ENCODE measurements at places on chromosomes 1 and 21. TPM values are rescaled to one million over a fixed set of nuclear protein-coding genes. Genes with fewer than 3 reads are reported as not detected.
A peak's percentile ranks its signal among the peaks of the same experiment; 100 is the strongest.

CHRM3 gene
- 1.2 TPM for total RNA-seq

DNA sequence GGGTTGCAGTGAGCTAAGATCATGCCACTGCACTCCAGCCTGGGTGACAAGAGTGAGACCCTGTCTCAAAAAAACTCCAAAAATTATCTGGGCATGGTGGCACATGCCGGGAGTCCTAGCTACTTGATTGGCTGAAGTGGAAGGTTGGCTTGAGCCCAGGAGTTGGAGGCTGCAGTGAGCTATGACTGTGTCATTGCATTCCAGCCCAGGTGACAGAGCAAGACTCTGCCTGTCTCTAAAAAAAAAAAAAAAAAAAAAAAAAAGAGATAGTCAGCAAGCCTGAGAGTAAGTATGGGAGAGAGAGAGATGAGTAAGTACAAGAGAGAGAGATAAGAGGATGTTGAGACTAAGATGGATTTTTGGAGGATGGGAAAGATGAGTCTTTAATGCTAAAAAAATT is 180.8 kb upstream of the CACYBP start:
- no peaks in the 10 kb centered on the region for H3K4me1 ChIP-seq
- H3K36me3 ChIP-seq: no peaks in the 10 kb centered on the region
- H3K27me3 ChIP-seq: no peaks in the 10 kb centered on the region
- DNase-seq: no peak

DNA sequence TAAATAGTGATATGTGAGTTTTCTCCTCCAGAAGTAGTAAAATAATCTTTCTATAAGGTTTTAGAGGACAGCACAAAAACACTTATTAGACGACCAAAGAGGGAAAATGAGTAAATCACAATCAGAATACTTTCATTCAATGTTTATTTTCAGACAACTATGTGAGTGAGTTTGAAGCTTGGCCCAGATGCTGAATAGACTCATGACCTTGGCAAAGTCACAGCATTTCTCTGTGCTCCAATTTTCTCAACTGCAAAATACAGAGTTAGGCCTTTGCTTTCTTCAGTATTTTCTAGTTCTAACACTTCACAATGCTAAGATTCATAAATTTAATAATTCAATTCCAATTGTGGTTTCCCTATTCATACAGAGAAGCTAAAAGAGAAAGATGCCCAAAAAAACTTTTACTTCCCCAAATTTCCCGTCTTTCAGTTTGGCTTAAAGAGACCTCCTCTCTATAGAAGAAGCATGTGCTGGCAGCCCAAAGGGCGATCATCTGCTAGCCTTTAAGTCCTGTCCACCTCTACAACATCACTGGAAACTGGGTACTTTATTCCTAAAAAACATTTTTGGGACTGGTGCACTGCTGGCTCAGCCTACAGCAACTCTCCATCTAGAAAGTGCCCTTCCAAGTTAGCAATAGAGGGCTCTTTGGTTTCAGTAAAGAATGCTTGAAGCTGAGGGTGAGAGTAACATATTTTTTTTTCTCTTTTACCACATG is 116.8 kb upstream of the GORAB start:
- DNase-seq: no peak
- no peak overlapping the region for H3K4me3 ChIP-seq
- H3K36me3 ChIP-seq: no peaks in the 10 kb centered on the region
- peaks cover 16% of the 10 kb centered on the region for H3K4me1 ChIP-seq
- H3K27ac ChIP-seq: peak overlapping the region; percentile 59
- H3K27me3 ChIP-seq: no peaks in the 10 kb centered on the region

- peak; percentile 87 for DNase-seq
- no peaks in the 10 kb centered on the region for H3K27me3 ChIP-seq
- no peak overlapping the region for H3K27ac ChIP-seq
- H3K36me3 ChIP-seq: no peaks in the 10 kb centered on the region
- H3K4me3 ChIP-seq: no peak overlapping the region
- no peaks in the 10 kb centered on the region for H3K4me1 ChIP-seq
Measured at GRCh38 chr1:153353226-153353947, 4.3 kb upstream of the S100A9 start.

GRCh38 chr1:19123837-19124236 is 86.2 kb downstream of the UBR4 start:
- H3K27me3 ChIP-seq: no peaks in the 10 kb centered on the region
- no peak for DNase-seq
- no peak overlapping the region for H3K27ac ChIP-seq
- no peaks in the 10 kb centered on the region for H3K4me1 ChIP-seq

- H3K4me3 ChIP-seq: no peak overlapping the region
- no peaks in the 10 kb centered on the region for H3K4me1 ChIP-seq
- H3K36me3 ChIP-seq: no peaks in the 10 kb centered on the region
- peak overlapping the region; percentile 58 for H3K27ac ChIP-seq
- no peaks in the 10 kb centered on the region for H3K27me3 ChIP-seq
Measured at GRCh38 chr1:66012106-66012784, 219.6 kb downstream of the PDE4B start.
